ENCODE measurements at places on chromosomes 4 and X. TPM values are rescaled to one million over a fixed set of nuclear protein-coding genes. Genes with fewer than 3 reads are reported as not detected.

DNA sequence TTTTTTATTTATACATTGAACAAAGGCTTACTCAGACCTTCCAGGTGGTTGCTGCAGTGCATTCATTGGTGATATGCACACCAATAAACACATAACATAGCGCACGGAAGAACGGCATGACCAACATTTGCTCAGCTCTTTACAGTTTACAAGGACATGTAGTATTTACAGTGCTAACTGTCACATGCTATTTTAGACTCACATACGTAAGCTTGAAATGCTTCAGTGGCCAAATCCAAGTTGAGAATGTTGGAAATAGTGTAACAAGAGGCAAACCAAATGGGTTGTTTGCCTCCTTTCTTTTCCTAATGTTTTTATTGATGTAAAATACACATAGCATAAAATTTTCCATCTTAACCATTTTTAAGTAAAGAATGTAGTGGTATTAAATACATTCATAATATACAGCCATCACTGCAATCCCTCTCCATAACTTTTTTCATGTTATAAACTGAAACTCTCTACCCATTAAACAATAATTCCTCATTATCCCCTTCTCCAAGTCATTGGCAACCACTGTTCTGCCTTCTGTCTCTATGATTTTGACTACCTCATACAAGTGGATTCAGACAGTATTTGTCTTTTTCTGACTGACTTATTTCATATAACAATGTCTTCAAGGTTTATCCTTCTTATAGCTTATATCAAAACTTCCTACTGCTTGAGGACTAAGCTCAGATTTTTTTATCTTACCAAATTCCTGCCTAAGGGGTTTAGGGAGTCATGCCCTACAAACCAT lies 1722.9 kb upstream of the AGA start:
- no peaks in the 10 kb centered on the region for H3K27me3 ChIP-seq
- H3K4me1 ChIP-seq, result no peaks in the 10 kb centered on the region
- H3K36me3 ChIP-seq, result no peaks in the 10 kb centered on the region
- no peak overlapping the region for H3K4me3 ChIP-seq

- no peaks in the 10 kb centered on the region for H3K4me1 ChIP-seq
- DNase-seq, result no peak
- peak overlapping the region; percentile 66 for H3K27ac ChIP-seq
- H3K4me3 ChIP-seq, result no peak overlapping the region
Observed at GRCh38 chrX:21974011-21974385, 33.5 kb downstream of the SMS start.

- H3K4me1 ChIP-seq, result no peaks in the 10 kb centered on the region
- no peak overlapping the region for H3K4me3 ChIP-seq
- H3K27me3 ChIP-seq, result no peaks in the 10 kb centered on the region
- H3K27ac ChIP-seq, result no peak overlapping the region
Observed at GRCh38 chr4:155007660-155008176, 200.7 kb upstream of the NPY2R start.

DNA sequence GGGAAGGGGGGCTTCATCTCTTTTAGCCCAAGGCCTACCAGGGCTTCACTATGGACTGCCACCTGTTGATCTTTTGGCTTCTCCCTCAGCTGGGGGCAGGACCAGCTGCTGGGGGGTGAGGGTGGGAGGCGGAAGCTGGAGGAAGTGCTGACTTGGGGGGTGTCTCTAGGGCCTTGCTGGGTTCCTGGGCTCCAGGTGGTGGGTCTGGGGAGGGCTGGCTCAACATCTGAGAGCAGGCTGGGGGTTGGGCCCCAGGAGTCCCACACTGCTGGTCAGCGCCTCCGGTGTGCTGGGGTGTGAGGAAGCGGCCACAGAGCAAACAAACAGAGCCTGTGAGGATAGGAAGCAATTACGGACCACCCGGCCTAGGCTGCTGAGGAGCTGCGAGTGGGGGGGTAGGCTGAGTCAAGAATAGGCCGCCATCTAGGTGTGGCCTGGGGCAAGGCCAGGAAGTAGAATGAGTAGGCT lies 85.7 kb downstream of the EFNB1 start:
- no peak for DNase-seq
- no peaks in the 10 kb centered on the region for H3K4me1 ChIP-seq
- no peaks in the 10 kb centered on the region for H3K36me3 ChIP-seq
- no peak overlapping the region for H3K27ac ChIP-seq

The JADE3 gene
- total RNA-seq, result 10.1 TPM

The HTN1 gene
- total RNA-seq, result not detected

DNA sequence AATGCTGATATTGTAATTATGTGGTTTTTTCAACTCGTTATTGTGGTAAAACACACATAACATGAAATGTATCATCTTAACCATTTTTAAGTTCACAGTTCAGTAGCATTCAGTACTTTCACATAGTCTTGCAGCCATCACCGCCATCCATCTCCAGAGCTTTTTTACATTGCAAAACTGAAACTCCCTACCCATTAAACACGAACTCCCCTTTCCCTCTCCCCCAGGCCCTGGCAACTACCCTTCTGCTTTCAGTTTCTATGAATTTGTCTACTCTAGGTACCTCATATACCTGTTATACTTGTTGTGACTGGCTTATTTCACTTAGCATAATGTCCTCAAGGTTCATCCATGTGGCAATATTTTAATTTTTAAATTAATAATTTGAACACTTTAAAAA lies 380.6 kb downstream of the MAPK10 start:
- H3K27me3 ChIP-seq, result no peaks in the 10 kb centered on the region
- DNase-seq, result no peak
- no peak overlapping the region for H3K27ac ChIP-seq
- H3K4me3 ChIP-seq, result no peak overlapping the region
- no peaks in the 10 kb centered on the region for H3K4me1 ChIP-seq

- no peaks in the 10 kb centered on the region for H3K36me3 ChIP-seq
- no peak overlapping the region for H3K4me3 ChIP-seq
- DNase-seq, result no peak
- H3K27ac ChIP-seq, result no peak overlapping the region
- H3K27me3 ChIP-seq, result no peaks in the 10 kb centered on the region
- no peaks in the 10 kb centered on the region for H3K4me1 ChIP-seq
Observed at GRCh38 chr4:85611661-85612060, 136.7 kb downstream of the ARHGAP24 start.

GRCh38 chr4:46444318-46445000 lies 54.5 kb upstream of the GABRA2 start:
- H3K36me3 ChIP-seq, result no peaks in the 10 kb centered on the region
- H3K27ac ChIP-seq, result no peak overlapping the region
- no peaks in the 10 kb centered on the region for H3K27me3 ChIP-seq

GRCh38 chrX:135536877-135537276 lies 16.4 kb downstream of the INTS6L start:
- DNase-seq, result no peak
- peaks cover 3% of the 10 kb centered on the region for H3K4me1 ChIP-seq
- no peak overlapping the region for H3K4me3 ChIP-seq
- no peaks in the 10 kb centered on the region for H3K36me3 ChIP-seq
- H3K27ac ChIP-seq, result no peak overlapping the region

GRCh38 chr4:148868191-148868590 lies 426.0 kb upstream of the NR3C2 start:
- H3K36me3 ChIP-seq, result no peaks in the 10 kb centered on the region
- no peaks in the 10 kb centered on the region for H3K4me1 ChIP-seq
- no peak for DNase-seq

GRCh38 chr4:110480031-110480549 lies 4.1 kb downstream of the ENPEP start:
- H3K36me3 ChIP-seq, result no peaks in the 10 kb centered on the region
- H3K27ac ChIP-seq, result no peak overlapping the region
- no peak for DNase-seq
- H3K27me3 ChIP-seq, result no peaks in the 10 kb centered on the region
- H3K4me1 ChIP-seq, result no peaks in the 10 kb centered on the region

- H3K4me1 ChIP-seq, result no peaks in the 10 kb centered on the region
- no peak for DNase-seq
Observed at GRCh38 chrX:155127465-155127864, 56.2 kb downstream of the BRCC3 start.

The SPP1 gene
- 45.4 TPM for total RNA-seq

GRCh38 chrX:143934542-143934941 lies 50.7 kb downstream of the UBE2NL start:
- H3K36me3 ChIP-seq, result no peaks in the 10 kb centered on the region
- no peak overlapping the region for H3K27ac ChIP-seq
- no peaks in the 10 kb centered on the region for H3K4me1 ChIP-seq
- H3K4me3 ChIP-seq, result no peak overlapping the region

DNA sequence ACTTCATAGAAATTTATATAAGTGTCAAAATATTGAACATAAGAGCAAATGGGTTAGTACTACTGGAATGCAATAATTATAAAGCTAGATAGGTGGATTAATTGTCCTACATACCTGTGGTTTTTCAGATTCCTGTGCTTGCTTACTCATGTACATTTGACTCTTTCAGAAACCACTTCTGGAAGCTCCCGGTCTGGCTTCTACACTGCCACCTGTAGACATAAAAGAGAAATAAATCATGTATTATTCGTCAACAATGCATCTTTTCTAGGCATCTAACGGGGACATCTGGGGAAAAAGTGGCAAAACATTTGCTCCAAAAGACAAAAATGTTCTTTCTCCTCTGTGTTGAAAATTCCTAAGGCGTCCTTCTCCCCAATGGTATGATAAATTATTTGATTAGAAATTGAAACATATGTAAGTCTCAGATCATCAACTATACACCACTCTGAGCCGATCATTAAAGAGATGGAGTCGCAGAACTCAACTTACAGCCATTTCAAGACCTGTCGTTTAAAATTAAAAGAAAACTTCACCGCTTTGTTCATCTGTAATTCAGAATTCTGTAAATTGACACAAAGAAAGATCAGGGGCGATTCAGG lies 648.7 kb upstream of the DIPK2B start:
- no peak for DNase-seq
- H3K4me3 ChIP-seq, result peak overlapping the region; percentile 26
- no peaks in the 10 kb centered on the region for H3K27me3 ChIP-seq
- no peak overlapping the region for H3K27ac ChIP-seq
- H3K36me3 ChIP-seq, result no peaks in the 10 kb centered on the region

GRCh38 chrX:80290834-80291233 lies 129.4 kb upstream of the TENT5D start:
- no peak for DNase-seq
- H3K27me3 ChIP-seq, result no peaks in the 10 kb centered on the region
- H3K36me3 ChIP-seq, result no peaks in the 10 kb centered on the region
- no peak overlapping the region for H3K4me3 ChIP-seq
- no peaks in the 10 kb centered on the region for H3K4me1 ChIP-seq

GRCh38 chrX:41921492-41922430 lies 1.6 kb downstream of the CASK start:
- H3K27ac ChIP-seq, result peak overlapping the region; percentile 75
- no peaks in the 10 kb centered on the region for H3K27me3 ChIP-seq
- no peaks in the 10 kb centered on the region for H3K36me3 ChIP-seq

The CUL4B gene
- total RNA-seq, result 38.6 TPM

DNA sequence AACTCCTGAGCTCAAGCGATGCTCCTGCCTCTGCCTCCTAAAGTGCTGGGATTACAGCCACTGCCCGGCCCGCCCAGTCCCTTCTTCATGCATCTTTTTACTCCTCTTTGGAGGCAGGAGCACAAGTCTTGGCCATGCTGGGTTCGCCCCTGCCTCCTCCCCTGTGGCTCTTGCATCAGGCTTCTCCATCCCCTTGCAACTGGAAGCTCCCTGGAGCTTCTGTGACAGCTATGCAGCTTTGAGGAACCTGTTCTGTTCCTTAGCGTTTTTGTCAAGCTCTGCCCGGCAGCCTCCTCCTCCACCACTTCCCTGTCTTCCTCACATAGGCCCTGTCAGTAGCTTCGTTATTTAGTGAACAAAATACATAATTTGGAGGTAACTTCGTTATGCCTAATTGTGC lies 73.9 kb downstream of the PSAPL1 start:
- H3K36me3 ChIP-seq, result no peaks in the 10 kb centered on the region
- H3K27ac ChIP-seq, result no peak overlapping the region
- peak; percentile 56 for DNase-seq
- peaks cover 11% of the 10 kb centered on the region for H3K4me1 ChIP-seq
- H3K4me3 ChIP-seq, result no peak overlapping the region
- H3K27me3 ChIP-seq, result no peaks in the 10 kb centered on the region

The GAGE12F gene
- total RNA-seq, result not detected

- H3K27me3 ChIP-seq, result peaks cover 36% of the 10 kb centered on the region
- no peak overlapping the region for H3K27ac ChIP-seq
- H3K36me3 ChIP-seq, result no peaks in the 10 kb centered on the region
- no peaks in the 10 kb centered on the region for H3K4me1 ChIP-seq
- DNase-seq, result no peak
Observed at GRCh38 chr4:4395849-4396627, 9.1 kb downstream of the NSG1 start.

The SHOX gene
- total RNA-seq, result not detected

DNA sequence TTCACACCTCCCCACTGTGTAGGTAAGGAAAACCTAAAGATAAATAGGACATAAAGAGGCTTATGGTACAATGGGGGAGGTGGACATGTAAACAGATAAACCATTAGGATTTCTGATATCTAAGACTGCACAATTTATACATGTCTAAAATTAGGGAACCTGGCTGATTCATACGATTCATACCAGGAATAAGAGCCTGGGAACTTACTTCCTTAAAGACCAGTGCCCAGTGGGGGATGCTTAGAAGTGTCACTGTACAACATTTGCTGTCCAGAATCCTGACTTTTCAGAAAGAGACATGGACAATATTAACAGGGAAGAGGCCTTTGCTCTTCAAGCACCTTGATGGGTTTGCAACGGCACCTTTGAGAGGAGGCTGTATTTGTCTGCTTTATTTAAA lies 116.8 kb upstream of the KIT start:
- no peaks in the 10 kb centered on the region for H3K36me3 ChIP-seq
- H3K27ac ChIP-seq, result no peak overlapping the region
- H3K4me1 ChIP-seq, result peaks cover 7% of the 10 kb centered on the region
- H3K27me3 ChIP-seq, result no peaks in the 10 kb centered on the region
- H3K4me3 ChIP-seq, result no peak overlapping the region

The SUPT20HL1 gene
- not detected for total RNA-seq

DNA sequence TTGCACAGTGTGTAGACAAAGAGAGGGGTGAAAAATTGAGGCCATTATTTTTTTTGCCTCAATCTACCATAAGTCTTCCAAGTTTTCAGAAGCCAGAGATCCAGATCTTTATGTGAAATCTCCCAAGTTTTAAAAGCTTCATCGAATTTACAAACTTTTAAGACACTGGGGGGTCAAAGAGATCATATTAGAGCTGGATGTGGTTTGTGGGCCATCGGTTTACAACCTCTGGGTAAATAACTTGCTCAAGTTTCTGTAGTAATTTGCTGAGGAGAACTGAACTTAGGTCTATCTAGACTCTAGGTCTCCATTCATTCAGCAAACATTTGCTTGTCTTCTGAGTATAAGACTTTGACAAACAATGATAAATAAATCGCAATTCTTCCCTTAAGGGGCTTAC lies 54.0 kb upstream of the CHRNA9 start:
- no peaks in the 10 kb centered on the region for H3K27me3 ChIP-seq
- H3K4me3 ChIP-seq, result no peak overlapping the region
- no peak overlapping the region for H3K27ac ChIP-seq

The CCNA2 gene
- total RNA-seq, result 1.2 TPM

The F8 gene
- total RNA-seq, result 12.7 TPM

The RASSF6 gene
- 3.1 TPM for total RNA-seq

GRCh38 chr4:85391071-85391470 lies 83.9 kb upstream of the ARHGAP24 start:
- H3K4me3 ChIP-seq, result no peak overlapping the region
- H3K4me1 ChIP-seq, result no peaks in the 10 kb centered on the region
- no peaks in the 10 kb centered on the region for H3K36me3 ChIP-seq
- no peak overlapping the region for H3K27ac ChIP-seq

GRCh38 chr4:5955201-5955821 lies 62.4 kb upstream of the CRMP1 start:
- H3K4me3 ChIP-seq, result no peak overlapping the region
- H3K4me1 ChIP-seq, result peaks cover 8% of the 10 kb centered on the region
- H3K36me3 ChIP-seq, result no peaks in the 10 kb centered on the region
- H3K27ac ChIP-seq, result no peak overlapping the region

GRCh38 chr4:113328514-113328913 lies 279.1 kb downstream of the ANK2 start:
- H3K27ac ChIP-seq, result no peak overlapping the region
- H3K4me1 ChIP-seq, result no peaks in the 10 kb centered on the region
- no peak overlapping the region for H3K4me3 ChIP-seq
- no peaks in the 10 kb centered on the region for H3K27me3 ChIP-seq
- no peaks in the 10 kb centered on the region for H3K36me3 ChIP-seq
